ENCODE measurements at places on chromosomes 6 and 20.

DNA sequence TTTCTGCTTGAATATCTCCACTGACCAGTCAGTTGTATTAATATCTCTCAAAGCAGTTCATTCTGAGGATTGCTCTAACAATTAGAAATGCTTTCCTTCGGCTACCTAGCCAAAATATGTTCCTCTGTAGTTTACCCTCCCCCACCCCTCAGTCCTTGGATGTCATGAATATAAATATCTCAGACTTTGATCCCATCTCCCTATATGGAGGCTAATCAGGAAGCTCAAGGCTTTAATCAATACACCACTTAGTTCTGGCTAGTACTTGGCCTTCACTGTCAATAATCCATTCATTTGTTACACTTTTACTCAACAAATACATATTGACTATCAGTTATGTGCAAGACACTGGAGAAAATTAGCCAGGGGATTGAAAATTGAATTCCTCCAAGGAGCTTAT is 60.1 kb downstream of the CLIC5 start:
- DNase-seq = no peak

- DNase-seq = no peak
Observed at GRCh38 chr6:158040804-158041347, 59.2 kb downstream of the SYNJ2 start.

- no peak for DNase-seq
Observed at GRCh38 chr20:24502661-24503060, 33.2 kb downstream of the SYNDIG1 start.

- peak; percentile 4 for DNase-seq
Observed at GRCh38 chr6:142474531-142475289, 172.9 kb downstream of the ADGRG6 start.

- DNase-seq = no peak
Observed at GRCh38 chr6:49923826-49924225, 40.1 kb downstream of the DEFB114 start.

DNA sequence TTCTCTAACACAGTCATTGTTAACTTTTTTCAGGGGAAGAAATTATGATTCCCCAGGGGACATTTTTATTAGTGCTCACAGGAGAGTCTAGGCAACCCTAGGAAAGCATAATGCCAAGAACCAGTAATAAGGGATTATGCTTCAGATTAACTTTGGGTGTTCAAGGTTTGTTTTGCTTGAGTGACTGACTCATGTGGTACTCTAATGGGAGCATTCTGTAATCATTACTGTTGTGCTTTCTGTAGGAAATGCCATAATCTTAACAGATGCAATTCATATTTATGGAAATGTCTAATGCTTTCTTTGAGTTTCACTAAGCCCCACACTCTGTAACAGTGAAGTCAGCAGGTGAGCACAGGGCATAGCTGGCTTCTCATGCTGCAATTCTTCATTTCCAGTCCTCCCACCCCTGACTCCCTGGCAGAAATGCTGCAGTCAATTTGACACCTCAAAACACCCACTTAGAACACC is 263.4 kb upstream of the MAN1A1 start:
- no peak for DNase-seq

GRCh38 chr6:21972516-21972915 is 324.3 kb downstream of the PRL start:
- DNase-seq = no peak

DNA sequence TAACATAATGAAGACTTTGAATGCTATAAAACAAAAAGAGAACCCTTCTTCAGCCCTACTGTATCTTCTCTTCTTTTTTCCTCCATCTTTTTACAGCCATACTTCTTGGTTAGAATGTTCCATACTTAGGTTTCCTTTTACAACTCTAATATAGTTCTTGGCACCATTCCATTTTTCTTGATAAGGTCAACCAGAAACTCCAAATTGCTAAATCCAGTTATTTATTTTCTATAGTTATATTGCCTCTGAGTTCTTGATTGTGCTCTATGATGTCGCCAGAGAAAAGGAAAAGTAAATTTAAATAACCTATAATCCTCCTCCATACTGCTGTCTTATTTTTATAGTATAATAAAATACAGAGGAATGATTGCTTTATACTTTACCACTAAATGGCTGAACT is 26.7 kb upstream of the COL10A1 start:
- no peak for DNase-seq

DNA sequence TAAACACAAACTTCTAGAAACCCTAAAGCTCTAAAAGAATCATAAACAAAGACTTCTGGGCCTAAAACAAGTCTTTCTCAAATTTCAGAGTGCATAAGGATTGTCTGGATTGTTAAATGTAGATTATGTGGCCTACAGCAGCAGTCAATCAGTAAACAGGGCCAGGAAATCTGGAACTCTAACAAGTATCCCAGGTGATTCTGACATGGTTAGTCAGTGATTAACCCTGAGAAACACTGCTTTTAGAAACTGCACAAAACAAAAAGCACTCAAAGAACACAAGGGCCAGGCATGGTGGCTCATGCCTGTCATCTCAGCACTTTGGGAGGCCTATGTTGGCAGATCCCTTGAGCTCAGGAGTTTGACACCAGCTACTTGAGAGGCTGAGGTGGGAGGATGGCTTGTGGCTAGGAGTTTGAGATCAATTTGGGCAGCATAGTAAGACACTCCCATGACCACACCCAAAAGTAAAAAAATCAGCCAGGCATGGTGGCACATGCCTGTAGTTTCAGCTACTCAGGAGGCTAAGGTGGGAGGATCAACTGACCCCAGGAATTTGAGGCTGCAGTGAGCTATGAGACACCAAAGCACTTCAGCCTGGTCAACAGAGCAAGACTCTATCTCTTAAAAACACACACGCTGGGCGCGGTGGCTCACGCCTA is 5.9 kb downstream of the MED20 start:
- no peak for DNase-seq

DNA sequence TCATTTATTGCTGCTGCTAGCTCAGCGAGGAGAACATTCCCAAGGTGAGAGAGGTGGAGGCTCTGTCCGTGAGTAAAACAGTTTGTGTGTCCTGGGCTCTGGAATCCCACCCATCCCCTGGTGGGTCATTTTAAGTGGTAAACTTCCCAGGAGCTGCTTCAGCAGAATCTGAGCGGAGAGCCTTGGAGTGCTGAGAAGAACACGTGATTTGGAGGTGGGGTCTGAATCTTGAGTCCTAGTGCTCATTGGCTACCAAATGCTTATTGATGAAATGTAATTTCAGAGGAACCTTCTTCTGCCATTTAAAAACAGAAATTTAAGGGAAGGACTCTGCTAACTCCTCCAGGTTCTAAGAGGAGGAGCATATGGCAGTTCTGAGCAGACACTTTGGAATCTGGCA is 132.4 kb downstream of the CDH26 start:
- DNase-seq = no peak

- no peak for DNase-seq
Observed at GRCh38 chr20:3786126-3786484, 435 bp downstream of the CENPB start.

GRCh38 chr20:45934046-45934585 is 367 bp upstream of the PCIF1 start:
- no peak for DNase-seq

DNA sequence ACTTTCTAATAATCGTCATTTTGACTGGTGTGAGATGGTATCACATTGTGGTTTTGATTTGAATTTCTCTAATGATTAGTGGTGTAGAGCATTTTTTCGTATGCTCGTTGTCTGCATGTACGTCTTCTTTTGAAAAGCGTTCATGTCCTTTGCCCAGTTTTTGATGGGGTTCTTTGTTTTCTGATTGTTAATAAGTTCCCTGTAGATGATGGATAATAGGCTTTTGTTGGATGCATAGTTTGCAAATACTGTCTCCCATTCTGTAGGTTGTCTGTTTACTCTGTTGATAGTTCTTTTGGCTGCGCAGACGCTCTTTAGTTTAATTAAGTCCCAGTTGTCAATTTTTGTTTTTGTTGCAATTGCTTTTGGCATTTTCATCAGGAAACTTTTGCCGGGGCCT is 32.3 kb upstream of the XRN2 start:
- no peak for DNase-seq

- no peak for DNase-seq
Observed at GRCh38 chr6:24845578-24845977, 46.9 kb upstream of the ARMH2 start.

- DNase-seq = no peak
Observed at GRCh38 chr6:85920782-85921181, 278.1 kb upstream of the SYNCRIP start.

DNA sequence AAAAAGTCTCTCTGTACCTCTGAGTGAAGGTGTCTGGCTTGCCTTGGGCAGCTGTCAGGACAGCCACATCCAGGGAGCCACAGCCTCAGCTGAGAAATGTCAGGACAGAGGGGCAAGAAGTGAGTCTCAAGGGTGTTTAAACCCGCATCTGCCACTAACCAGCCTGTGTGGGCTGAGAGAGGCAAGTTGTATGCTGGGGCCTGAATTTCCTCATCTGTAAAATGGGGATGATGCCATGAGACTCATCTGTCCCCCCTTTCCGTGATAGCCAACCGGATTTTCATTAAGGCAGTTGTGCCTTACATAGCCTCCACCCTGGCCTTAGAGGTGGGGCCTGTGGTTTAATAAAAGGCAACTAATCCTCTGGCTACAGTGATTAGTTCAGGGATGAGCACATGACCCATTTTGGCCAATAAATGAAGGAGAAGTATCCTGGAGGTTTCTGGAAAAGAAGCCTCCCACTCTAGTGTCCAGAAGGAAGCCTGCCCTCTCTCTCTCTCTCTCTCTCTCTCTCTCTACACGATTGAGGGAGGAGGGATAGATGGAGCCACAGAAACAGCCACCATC is 79.3 kb downstream of the BMP7 start:
- DNase-seq = no peak

GRCh38 chr6:95660544-95660943 is 83.2 kb downstream of the MANEA start:
- DNase-seq = no peak

DNA sequence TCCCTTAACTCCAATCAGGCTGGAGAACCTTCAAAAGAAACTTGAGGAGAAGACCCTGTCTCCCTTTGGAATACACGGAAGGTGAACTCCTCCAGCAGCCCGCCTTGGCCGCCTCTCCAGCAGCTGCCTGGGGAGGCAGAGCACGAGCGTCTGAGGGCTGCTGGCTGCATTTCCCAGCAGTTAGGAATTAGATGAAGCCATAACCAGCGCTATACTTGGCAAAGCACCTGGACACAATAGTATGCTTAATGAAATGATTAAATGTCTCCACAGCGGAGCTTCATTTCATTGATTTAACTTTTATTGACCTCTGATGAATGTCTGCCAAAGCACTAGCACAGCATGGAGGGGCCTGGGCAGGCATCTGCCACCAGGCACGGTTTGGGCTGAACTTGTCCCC is 73.5 kb downstream of the TMEM242 start:
- DNase-seq = no peak

GRCh38 chr6:169022079-169022478 is 231.6 kb downstream of the THBS2 start:
- no peak for DNase-seq

DNA sequence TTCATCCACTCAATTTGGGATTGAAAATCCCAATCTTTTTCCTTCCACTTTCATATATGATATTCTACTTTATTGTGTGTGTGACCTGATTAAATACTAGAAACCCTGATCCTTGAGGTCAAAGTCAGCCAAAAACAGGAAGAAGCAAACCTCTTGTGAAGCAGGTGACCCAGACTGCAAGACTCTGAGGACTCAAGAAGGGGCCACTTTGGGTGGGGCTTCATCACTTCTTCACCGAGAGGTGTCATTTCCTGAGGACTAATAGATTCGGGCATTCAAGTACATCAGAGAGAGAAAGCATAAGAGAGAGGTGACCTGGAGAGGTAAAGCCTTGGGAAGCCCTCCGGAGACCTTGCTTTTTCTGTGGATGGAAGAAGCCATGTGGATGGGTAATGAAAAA is 129.0 kb downstream of the CFAP61 start:
- no peak for DNase-seq

DNA sequence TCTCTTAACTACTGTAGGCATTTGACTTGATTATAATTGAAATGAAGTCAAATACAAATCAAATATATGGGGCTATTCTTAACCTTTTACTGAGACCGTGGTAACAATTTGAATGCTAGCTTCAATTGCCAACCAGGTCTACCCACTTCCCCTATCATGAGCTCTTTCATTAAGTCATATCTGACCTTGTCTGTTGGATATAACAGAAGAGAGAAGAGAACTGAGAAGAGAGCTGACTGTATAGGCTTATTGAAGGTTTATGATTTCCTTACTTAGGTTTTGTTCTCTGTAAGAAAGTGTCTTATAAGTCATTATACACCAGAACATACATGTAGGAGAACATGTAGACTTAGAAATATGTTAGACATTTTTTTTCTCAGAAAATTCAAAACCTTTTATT is 549.4 kb downstream of the COL12A1 start:
- no peak for DNase-seq

DNA sequence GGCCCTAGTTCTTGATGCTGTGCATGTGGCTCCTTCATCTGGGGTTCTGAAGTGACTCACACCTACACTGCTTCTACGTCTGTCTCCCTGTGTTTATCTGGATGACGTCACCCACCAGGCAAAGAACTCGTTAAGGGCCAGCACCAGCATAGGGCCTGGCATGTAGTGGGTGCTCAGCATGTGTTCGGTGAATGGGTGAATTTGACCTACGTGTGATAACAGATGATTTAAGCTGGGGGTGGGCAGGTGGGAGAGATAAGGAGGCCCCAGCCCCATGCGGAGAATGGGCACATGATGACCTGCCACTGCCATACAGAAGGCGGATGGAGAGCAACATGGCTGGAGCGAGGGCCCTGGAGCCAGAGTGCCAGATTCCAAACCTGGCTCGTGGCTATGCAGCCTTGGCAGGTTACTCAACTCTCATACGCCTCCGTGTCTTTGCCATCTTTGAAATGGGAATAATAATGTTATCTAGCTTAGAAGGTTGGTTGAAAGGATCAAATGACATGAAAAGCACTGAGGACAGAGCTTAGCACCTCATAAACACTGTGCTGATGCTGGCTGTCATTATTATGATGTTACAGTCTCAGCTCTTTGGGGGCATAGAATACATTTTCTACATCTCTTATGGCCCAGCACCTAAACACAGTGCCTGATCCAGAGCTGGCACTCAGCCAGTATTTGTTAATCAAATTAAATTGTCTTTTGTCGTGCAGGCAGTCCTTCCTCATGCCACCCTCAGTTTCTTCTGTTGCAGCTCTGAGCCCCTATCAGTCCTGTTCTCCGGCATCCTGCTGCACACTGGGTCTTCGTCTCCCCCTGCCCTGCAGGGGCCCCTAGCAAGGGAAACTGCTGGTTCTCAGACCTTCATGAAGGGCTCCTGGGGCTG is 39.6 kb downstream of the VEGFA start:
- DNase-seq = no peak

DNA sequence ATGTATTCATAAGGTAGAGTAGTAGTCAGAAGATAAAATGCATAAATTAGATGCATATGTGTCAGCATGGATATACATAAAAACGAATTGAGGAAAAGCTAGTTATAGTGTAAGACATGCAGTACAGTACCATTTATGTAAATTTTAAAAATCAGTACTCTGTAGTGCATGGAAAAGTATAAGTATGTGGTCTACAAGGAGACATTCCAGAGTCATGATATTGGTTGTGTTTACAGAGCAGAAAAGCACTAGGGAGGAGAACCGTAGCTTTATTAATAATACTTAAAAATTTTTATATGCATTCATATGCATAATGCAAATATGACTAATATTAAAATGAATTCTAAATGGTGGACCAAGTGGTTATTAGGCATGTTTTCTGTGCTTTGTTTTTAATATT is 220.0 kb downstream of the ZFAND3 start:
- no peak for DNase-seq

All from amniotic stem cell (primary cell).